Stimulated activated CD8-positive, alpha-beta memory T cell treated with anti-CD3 and anti-CD28 coated beads, Interleukin-15, amount 100 ng/mL, for 4 hours (primary cell): ENCODE measurements at places on chromosomes 5 and 9.

DNA sequence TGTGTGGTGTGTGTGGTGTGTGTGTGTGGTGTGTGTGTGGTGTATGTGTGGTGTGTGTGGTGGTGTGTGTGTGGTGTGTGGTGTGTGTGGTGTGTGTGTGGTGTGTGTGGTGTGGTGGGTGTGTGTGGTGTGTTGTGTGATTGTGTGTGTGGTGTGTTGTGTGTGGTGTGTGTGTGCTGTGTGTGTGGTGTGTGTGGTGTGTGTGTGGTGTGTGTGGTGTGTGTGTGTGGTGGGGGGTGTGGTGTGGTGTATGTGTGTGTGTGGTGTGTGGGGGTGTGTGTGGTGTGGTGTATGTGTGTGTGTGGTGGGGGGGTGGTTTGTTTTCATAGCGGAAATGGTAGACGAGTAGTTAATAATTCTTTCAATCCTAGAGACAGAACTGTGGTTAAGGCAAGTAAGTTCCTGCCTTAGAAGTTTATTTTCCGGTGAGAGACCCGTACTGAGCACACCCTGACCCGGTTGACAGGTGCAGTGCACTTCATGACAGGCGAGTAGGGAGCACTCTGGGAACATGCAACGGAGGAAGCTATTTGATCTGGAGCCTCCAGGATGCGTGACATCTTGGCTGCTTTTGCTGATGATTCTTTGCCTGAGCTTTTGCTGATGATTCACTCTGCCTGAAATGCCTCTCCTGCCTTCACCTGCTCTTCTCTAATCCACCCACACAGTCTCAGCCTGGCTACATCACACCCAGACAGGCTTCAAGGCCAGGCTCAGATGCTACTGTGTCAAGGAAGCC lies 21.7 kb upstream of the FAT2 start:
- DNase-seq, result no peak

DNA sequence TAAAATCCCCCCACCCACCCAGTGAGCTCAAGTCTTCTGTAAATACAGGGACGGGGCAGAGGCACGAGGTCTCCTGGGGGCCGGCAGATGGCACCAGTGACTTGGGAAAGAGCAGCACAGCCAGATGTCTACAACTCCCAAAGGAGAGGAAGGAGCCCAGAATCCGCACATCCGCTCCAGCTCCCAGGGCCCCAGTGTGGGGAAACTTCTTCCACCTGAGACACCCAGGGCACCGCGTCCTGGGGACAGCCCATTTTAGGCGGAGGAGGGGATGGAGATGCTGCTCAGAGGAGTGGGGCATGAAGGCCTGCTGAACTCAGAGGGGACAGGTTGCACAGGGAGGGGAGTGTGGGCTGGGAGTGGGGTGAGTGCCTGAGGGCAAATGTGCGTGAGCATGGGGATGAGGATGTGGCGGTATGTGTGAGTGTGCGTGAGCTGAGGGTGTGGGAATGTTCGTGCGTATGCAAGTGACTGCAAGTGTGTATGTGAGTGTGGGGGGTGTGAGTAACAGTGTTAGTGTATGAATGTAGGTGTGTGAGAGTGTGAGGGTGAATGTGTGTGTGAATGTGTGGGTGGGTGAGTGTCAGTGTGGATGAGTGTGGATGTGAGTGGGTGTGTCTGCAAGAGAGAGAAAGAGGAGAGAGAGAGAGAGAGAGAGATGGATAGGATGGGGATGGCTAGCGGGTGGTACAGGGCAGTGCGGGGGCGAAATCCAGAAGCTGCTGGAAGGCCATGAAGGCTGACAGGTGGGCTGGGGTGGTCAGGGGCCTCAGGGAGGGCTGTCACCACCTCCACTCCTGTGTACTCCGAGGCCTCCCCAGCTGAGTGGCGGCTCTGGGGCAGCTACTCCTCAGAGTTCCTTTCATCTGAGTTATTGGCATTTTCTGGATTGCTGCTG lies 63.5 kb downstream of the DUSP1 start:
- no peak for DNase-seq

- DNase-seq, result no peak
Observed at GRCh38 chr5:13248253-13248652, 696.2 kb downstream of the DNAH5 start.

GRCh38 chr5:81904166-81904565 lies 67.7 kb upstream of the ATG10 start:
- no peak for DNase-seq

GRCh38 chr9:121317737-121318630 lies 50.0 kb downstream of the GSN start:
- DNase-seq, result no peak

GRCh38 chr5:168174376-168174775 lies 117.1 kb upstream of the WWC1 start:
- DNase-seq, result no peak

GRCh38 chr9:131798246-131798645 lies 58.4 kb upstream of the RAPGEF1 start:
- no peak for DNase-seq

- no peak for DNase-seq
Observed at GRCh38 chr5:20833081-20833627, 845.2 kb upstream of the CDH18 start.

DNA sequence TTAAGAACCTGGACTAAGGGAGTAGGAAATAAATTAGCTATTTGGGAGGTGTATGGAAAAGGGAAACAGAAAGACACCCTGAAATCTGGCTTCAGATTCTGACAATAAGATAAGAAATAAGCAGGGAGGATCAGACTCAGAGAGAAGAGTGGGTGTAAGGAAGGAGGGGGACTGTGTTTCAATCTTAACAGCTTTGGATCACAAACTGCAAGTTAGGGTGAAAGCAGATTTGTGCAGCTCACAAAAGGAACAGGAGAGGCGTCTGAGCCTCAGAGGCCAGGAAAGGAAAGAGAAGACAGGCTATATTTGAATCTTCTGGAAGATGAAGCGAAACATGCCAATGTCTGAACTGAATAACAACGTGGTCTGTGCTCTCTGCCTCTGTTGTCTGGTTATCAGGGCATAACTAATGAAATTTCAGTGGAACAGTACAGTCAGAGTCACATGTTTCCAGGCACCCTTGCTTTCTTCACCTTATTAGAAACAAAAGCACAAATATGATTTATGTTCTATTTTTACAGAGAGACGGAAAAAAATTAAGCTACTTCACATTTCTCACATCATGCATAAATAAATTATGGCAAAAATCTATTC lies 26.6 kb downstream of the SGTB start:
- DNase-seq, result no peak

- peak; percentile 4 for DNase-seq
Observed at GRCh38 chr9:16154521-16155078, 601.8 kb downstream of the CCDC171 start.

DNA sequence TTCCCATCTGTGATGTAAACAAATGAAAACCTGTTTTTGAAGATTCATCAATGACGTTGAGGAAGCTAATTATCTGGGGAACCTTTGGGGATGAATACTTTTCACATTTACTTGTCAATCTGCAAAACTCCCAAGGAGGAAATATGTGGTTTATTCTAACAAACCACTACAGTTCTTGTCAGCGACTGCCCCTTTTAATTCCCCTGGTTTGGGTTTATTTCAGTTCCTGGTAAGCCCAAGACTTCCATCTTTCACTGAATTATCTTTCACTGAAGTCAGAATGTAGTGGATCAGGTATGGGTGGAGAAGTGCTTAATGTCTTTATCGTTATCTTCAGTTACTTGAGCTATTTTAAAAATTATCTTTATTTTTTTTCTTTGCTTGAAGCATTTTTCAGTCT lies 40.2 kb downstream of the TLR4 start:
- no peak for DNase-seq

GRCh38 chr9:93126151-93126781 lies 7.8 kb downstream of the NINJ1 start:
- no peak for DNase-seq

- no peak for DNase-seq
Observed at GRCh38 chr9:130995086-130996011, 13.6 kb upstream of the LAMC3 start.

DNA sequence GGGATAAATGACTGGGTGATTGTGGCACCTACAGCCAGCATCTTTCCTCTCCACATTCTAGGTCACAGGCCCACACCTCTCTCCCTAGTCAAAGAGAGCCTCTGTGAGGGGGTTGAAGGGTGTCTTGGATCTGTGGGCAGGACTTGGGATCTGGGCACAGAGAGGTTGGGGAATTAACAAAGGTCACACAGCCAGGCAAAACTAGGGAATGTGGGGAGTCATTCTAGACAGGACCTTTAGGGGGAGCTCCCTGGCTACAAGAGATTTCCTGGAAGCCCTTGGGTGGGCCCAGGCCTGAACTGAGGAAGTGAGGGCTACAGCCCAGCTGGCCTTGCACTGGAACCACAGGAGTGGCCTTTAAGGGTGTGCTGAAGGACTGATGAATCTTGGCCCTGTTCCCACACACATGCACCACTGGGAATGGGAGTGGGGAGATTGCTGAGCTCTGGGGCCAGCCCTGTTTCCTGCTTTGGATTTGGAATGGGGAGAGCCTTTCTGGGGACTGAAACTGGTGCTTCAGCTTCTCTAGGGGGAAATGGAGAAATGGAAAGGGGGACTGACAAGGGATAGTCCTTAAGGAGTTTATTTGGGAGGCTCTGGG lies 12.4 kb upstream of the CXXC5 start:
- DNase-seq, result no peak

DNA sequence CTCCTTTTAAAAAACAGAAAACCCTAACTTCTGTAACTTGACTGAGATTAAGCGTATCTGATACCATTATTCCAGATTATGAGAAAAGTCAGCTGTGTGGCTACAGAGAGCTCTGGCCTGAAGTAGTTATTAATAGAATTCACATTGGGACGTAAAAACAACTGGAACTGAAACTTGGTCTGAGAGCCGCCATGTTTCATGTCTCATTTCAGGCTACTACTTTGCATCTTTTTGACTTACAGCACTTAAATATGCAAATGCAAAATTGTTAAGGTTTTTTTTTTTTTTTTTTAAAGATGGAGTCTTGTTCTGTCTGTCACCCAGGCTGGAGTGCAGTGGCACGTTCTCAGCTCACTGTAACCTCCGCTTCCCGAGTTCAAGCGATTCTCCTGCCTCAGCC lies 25.2 kb downstream of the MAP3K1 start:
- no peak for DNase-seq

- no peak for DNase-seq
Observed at GRCh38 chr5:1167361-1167727, 34.1 kb upstream of the SLC6A19 start.
